ENCODE measurements at places on chromosomes 6 and 20. TPM values are rescaled to one million over a fixed set of nuclear protein-coding genes. Genes with fewer than 3 reads are reported as not detected.

GRCh38 chr6:156741287-156742073 lies 35.7 kb upstream of the ARID1B start:
- H3K27ac ChIP-seq, result no peak overlapping the region
- peaks cover 6% of the 10 kb centered on the region for H3K4me1 ChIP-seq
- H3K36me3 ChIP-seq, result no peaks in the 10 kb centered on the region
- H3K27me3 ChIP-seq, result no peaks in the 10 kb centered on the region
- H3K4me3 ChIP-seq, result no peak overlapping the region
- no peak for DNase-seq

DNA sequence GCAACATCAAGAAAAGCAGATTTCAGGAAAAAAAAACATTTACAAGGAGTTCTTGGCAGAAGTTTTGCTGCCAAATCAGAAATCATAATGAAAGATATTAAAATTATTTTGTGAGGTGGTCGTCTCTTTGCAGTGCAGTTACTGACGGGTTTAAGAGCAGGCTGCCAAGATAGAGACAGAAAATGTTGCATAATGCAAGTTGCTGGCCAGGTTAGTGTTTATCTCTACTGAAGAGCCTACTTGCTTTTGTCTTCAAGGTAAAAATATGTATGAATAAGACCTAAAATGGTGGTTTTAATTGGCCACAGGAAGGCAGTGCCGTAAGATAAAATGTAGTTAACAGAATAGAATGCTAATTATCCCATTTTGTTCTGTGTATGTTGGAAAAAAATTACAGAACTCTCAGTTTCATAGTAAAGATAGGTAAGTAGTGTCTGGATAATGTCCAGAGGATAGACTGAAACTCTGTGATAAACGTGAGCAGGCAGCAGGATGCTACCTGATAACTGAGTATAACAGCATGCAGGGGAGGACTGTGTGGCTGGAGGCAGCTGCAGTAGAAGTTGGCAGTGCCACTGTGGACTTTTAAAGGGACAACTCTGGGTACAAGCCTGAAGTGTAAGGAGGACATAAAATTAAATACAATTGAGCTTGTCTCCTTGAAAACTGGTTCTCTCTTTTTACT lies 13.9 kb downstream of the FOXO3 start:
- peaks cover 24% of the 10 kb centered on the region for H3K36me3 ChIP-seq
- peaks cover 6% of the 10 kb centered on the region for H3K4me1 ChIP-seq
- H3K4me3 ChIP-seq, result no peak overlapping the region
- H3K27ac ChIP-seq, result no peak overlapping the region
- no peak for DNase-seq

GRCh38 chr6:100181309-100181708 lies 187.3 kb upstream of the MCHR2 start:
- H3K27ac ChIP-seq, result no peak overlapping the region
- H3K4me1 ChIP-seq, result peaks cover 4% of the 10 kb centered on the region
- no peak for DNase-seq

The LAMP5 gene
- total RNA-seq, result not detected

GRCh38 chr6:30322527-30323501 lies 3.9 kb upstream of the TRIM39 start:
- DNase-seq, result no peak
- H3K4me3 ChIP-seq, result no peak overlapping the region
- H3K4me1 ChIP-seq, result peaks cover 31% of the 10 kb centered on the region

- H3K27me3 ChIP-seq, result peaks cover 21% of the 10 kb centered on the region
- no peak overlapping the region for H3K4me3 ChIP-seq
- H3K4me1 ChIP-seq, result no peaks in the 10 kb centered on the region
- H3K36me3 ChIP-seq, result no peaks in the 10 kb centered on the region
- H3K27ac ChIP-seq, result no peak overlapping the region
Measured at GRCh38 chr6:137286368-137286767, 67.2 kb upstream of the IFNGR1 start.

The HLA-DPA1 gene
- total RNA-seq, result 1.8 TPM

GRCh38 chr6:36823421-36824096 lies 15.7 kb downstream of the CPNE5 start:
- peaks cover 6% of the 10 kb centered on the region for H3K27me3 ChIP-seq
- peaks cover 7% of the 10 kb centered on the region for H3K4me1 ChIP-seq
- H3K27ac ChIP-seq, result no peak overlapping the region
- H3K4me3 ChIP-seq, result no peak overlapping the region
- DNase-seq, result no peak

The IPCEF1 gene
- 0.77 TPM for total RNA-seq

DNA sequence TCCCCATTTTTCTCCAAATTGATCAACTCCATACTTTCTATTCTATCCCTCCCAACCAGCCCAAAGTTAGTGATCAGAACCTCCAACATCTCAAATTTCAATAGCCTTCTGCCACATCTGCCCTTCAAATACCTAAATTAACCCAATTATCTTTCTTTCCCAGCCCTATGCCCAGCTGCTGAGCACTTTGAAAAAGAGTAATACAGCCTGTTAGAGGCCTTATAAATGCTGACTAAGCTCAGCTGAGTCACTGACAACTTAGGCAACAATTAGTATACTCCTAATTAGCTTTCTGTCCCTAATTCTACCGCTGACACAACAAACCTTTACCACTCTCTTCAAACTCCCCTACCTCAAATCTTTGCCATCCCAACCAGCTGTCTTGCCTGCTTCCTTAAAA lies 23.5 kb downstream of the RUNX2 start:
- H3K4me3 ChIP-seq, result no peak overlapping the region
- H3K4me1 ChIP-seq, result no peaks in the 10 kb centered on the region
- H3K27ac ChIP-seq, result no peak overlapping the region
- H3K27me3 ChIP-seq, result no peaks in the 10 kb centered on the region

GRCh38 chr20:10676518-10676917 lies 2.7 kb upstream of the JAG1 start:
- H3K36me3 ChIP-seq, result peaks cover 5% of the 10 kb centered on the region
- DNase-seq, result no peak
- H3K4me1 ChIP-seq, result peaks cover 19% of the 10 kb centered on the region
- no peak overlapping the region for H3K27ac ChIP-seq
- H3K27me3 ChIP-seq, result no peaks in the 10 kb centered on the region

GRCh38 chr6:3090013-3090412 lies 21.7 kb downstream of the RIPK1 start:
- H3K4me3 ChIP-seq, result no peak overlapping the region
- no peaks in the 10 kb centered on the region for H3K4me1 ChIP-seq
- H3K36me3 ChIP-seq, result peaks cover 51% of the 10 kb centered on the region
- no peaks in the 10 kb centered on the region for H3K27me3 ChIP-seq
- H3K27ac ChIP-seq, result no peak overlapping the region
- no peak for DNase-seq

GRCh38 chr6:87382861-87383260 lies 24.9 kb upstream of the CFAP206 start:
- no peak overlapping the region for H3K4me3 ChIP-seq
- peaks cover 1% of the 10 kb centered on the region for H3K36me3 ChIP-seq
- H3K4me1 ChIP-seq, result peaks cover 2% of the 10 kb centered on the region
- DNase-seq, result no peak
- no peak overlapping the region for H3K27ac ChIP-seq

GRCh38 chr20:62569615-62570014 lies 72.7 kb upstream of the SLCO4A1 start:
- no peaks in the 10 kb centered on the region for H3K4me1 ChIP-seq
- H3K36me3 ChIP-seq, result no peaks in the 10 kb centered on the region
- no peak overlapping the region for H3K4me3 ChIP-seq
- DNase-seq, result no peak

- H3K27ac ChIP-seq, result peak overlapping the region; percentile 12
- H3K4me3 ChIP-seq, result no peak overlapping the region
- no peak for DNase-seq
- H3K36me3 ChIP-seq, result peaks cover 3% of the 10 kb centered on the region
- H3K4me1 ChIP-seq, result peaks cover 8% of the 10 kb centered on the region
Measured at GRCh38 chr6:140485740-140486449, 1111.4 kb upstream of the CITED2 start.

DNA sequence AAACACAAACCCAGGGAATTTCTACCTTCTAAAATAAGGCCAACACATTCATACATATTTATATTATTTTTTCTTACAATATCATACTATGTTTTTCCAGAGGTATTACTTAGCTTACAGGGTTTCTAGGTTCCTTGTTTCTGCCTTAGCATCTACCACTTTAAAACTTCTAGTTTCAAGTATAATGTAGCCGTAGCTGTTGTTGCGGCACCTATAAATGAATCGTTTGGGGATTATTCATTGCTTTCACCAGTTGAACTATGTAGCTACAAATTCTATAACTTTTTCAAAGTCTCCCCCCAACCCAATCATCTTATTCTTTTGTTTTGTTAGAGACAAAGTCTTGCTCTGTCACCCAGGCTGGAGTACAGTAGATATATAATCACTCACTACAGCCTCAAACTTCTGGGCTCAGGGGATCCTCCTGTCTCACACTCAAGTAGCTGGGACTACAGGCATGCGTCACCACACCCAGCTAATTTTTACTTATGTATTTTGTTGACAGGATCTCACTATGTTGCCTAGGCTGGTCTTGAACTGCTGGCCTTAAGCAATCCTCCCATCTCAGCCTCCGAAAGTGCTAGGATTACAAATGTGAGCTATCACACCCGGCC lies 43.9 kb downstream of the TNFAIP3 start:
- H3K27ac ChIP-seq, result no peak overlapping the region
- H3K27me3 ChIP-seq, result peaks cover 16% of the 10 kb centered on the region
- H3K4me3 ChIP-seq, result no peak overlapping the region
- DNase-seq, result no peak

The SLC35D3 gene
- total RNA-seq, result 0.13 TPM

GRCh38 chr6:159203304-159204005 lies 34.3 kb downstream of the FNDC1 start:
- no peaks in the 10 kb centered on the region for H3K36me3 ChIP-seq
- DNase-seq, result no peak
- peaks cover 16% of the 10 kb centered on the region for H3K27me3 ChIP-seq
- no peak overlapping the region for H3K4me3 ChIP-seq
- no peak overlapping the region for H3K27ac ChIP-seq

GRCh38 chr6:156427345-156427744 lies 349.8 kb upstream of the ARID1B start:
- H3K4me1 ChIP-seq, result no peaks in the 10 kb centered on the region
- H3K27ac ChIP-seq, result no peak overlapping the region
- no peaks in the 10 kb centered on the region for H3K27me3 ChIP-seq
- H3K36me3 ChIP-seq, result peaks cover 4% of the 10 kb centered on the region
- H3K4me3 ChIP-seq, result no peak overlapping the region
- DNase-seq, result no peak

GRCh38 chr6:37536491-37537190 lies 36.9 kb upstream of the CCDC167 start:
- no peak for DNase-seq
- H3K4me1 ChIP-seq, result peaks cover 4% of the 10 kb centered on the region
- H3K27me3 ChIP-seq, result peaks cover 90% of the 10 kb centered on the region

The FNDC1 gene
- 0.07 TPM for total RNA-seq

DNA sequence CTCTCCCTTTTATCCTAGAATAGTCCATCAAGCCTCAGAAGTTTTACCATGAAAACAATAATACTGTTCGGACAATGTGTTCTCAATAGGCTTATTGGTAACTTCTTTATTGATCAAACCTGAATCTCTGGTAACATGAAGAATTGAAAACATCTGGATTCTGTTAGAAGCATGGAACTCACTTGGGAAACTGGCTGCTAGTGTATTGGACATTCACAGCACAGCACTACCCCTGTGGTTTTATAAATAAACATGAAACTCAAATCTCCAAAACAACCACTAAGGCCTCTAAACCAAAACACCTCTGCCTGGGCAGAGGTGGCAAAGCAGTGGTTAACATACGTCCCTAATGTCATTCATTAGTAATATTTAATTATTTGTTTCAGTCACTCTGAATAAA lies 157.6 kb upstream of the KCNQ5 start:
- DNase-seq, result no peak
- H3K36me3 ChIP-seq, result no peaks in the 10 kb centered on the region
- peaks cover 1% of the 10 kb centered on the region for H3K4me1 ChIP-seq

The CST5 gene
- total RNA-seq, result not detected

The SLC22A16 gene
- total RNA-seq, result not detected

The CALHM5 gene
- 0.09 TPM for total RNA-seq

GRCh38 chr20:45507011-45507820 lies 8.2 kb downstream of the SPINT3 start:
- DNase-seq, result no peak
- H3K27me3 ChIP-seq, result peaks cover 48% of the 10 kb centered on the region
- H3K4me3 ChIP-seq, result no peak overlapping the region
- H3K27ac ChIP-seq, result no peak overlapping the region
- H3K36me3 ChIP-seq, result no peaks in the 10 kb centered on the region
- no peaks in the 10 kb centered on the region for H3K4me1 ChIP-seq
